ENCODE measurements at places on chromosomes 13 and 19.

GRCh38 chr13:102682727-102683126, 12.1 kb downstream of the METTL21C start:
- no peak for DNase-seq

DNA sequence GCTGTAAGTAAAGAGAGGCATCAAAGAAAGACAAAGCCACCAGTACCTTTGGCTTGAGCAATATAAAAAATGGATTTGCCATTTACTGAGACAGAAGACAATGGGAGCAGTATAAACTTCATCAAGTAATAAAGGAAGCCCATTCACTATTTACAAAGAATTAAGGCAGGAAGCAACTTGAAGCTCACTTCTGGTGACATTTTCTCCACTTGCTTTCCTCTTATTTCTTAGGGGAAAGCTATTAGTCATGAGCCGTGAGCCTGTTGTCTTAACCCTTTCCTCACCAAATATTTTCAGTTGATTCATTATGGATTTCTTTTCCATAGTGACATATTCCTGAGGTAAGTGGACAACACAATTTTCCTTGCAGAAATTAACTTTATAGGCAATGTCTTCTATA, 156.8 kb downstream of the DNAJC3 start:
- DNase-seq = no peak

DNA sequence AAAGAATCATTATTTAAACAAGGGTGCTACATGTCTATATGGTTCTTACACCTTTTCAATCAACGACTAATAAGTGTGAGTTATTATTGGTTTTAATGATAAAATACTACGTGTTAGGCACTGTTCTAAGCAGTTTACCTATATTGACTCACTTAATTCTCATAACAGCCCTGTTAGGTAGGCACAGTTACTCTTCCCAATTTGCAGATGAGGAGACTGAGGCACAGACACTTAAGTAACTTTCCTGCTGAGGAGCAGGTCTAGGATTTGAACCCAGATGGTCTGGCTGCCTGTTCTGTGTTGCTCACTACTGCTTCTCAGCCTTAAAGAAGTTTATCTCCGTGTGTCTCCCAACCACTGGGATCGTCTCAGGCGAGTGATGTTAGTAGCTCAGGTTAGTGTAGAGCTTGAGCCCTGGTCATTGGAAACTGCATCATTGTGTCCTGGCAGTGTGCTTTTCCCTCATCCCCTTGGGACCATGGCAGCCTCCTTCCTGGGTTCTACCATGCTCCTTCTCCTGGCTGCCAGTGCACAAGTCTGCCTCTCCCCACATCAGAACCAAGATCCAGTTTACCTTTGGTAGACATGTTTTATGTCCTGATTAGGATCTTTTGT, 10.9 kb downstream of the UBAC2 start:
- DNase-seq = no peak

DNA sequence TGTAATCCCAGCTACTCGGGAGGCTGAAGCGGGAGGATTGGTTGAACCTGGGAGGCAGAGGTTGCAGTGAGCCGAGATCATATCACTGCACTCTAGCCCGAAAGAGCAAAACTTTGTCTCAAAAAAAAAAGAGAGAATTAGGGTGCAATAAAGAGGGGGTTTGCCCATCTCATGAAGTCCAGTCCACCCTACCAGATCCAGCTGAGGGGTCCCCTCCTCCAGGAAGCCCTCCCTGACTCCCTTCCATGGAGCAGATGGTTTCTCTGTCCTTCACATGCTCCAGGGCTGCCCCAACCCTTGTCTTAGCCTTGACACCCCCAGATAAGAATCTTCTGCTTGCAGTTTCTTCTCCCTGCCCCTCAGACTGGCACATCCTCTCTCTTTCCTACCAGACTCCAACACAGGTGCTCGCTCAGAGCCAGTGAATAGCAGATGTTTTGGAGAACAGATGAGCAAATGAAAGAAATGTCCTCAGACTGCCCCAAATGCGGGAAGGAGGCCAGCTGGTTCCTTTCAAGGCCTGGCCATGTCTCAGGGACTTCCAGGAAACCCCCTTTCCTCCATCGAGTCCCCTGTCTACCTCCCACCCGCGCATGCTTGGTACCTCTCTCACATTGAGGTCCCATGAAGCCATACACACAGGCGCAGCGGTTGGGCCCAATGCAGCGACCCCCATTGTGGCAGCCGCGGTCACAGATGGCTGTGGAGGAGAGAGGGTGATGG, 5.0 kb downstream of the FBN3 start:
- no peak for DNase-seq

DNA sequence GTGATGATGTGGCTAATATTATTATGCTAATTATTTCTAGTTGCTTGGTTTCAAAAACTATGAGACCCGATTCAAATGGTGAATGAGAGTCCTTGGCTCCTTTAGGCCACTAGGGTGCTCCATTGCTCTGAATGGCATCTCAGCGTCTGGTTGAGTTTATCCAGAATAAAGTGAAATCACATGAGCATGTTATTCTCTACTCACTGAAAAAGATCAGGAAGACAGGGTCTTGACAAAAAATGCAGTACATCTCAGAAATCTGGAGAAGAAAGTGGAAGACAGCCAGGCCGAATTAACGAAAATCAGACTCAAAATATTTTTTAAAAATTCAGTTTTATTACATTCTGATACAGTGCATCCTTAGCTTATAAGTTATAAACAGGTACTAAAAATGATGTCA, 516.2 kb downstream of the MYO16 start:
- DNase-seq = no peak

DNA sequence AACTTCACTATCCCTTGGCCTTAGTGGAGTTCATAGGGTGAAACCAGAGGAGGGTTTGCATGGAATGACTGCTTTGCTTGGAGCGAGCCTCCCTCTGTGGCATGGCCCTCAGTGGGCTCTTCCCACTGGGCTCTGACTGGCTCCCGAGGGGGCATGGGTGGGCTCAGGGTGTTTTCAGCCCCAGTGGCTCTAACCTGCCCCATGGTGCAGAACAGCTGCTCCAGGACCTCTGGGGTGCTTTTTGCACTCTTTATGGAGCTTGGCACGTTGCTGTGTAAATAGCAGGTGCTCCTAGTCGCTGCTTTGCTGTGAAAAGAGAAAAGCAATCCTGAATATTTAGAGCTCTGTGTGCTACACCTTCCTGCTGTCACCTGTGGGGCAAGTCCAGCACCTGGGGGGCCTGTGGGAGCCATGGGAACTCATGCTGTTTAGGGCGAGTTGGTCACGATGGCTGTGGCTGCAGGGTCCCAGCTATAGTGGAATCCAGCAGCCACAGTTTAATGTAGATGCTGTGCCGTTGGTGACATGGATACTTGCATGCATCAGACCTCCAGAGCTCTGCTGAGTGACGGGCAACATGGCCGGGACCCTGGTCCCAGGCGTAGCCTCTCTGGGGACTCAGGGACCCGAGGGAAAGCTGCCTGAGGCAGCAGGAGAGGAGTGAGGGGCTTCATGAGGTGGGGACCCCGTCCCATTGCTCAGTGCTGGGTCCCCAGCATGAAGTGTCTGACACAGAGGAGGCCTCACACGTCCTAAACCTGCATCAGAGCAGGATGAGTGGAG, 14.3 kb upstream of the MCF2L start:
- DNase-seq = no peak
